ENCODE measurements at places on chromosomes 12 and 14.

DNA sequence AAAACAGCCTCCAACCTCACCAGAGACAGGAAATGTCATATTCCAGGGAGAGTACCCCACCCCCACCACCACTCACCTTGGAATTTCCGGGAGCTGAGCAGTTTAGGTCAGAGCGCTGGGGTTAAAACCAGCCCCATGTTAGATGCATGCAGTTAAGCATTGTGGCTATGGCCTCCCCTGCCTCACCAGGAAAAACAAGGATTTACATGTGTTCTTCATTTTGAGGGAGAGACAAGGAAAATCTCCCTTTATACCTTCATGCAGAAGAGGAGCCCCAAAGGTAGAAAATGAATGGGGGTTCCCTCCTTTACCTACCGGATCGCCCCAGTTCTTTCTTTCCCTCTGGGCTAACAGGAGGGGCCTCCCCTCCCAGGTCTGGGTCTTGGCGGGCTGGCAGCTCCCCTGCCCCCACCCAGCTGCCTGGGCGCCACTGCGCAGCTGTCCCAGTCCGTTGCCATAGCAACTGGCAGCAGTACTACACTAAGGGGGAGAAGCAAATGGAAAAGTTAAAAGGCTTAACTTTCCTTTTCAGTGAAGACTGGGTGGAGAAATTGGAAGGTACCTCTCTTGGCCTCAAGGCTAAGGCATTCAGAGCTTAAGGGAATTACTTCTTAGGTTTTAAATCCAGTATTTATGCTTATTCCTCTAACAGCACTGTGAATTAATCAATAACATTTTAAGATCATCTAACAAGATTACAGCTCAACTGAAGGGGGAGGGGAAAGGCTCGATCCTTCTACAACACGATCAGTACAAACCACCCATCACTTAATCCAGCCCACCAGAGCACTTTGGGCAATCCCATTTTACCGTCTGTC is 20.5 kb downstream of the CBX5 start:
- peak; percentile 98 for DNase-seq

DNA sequence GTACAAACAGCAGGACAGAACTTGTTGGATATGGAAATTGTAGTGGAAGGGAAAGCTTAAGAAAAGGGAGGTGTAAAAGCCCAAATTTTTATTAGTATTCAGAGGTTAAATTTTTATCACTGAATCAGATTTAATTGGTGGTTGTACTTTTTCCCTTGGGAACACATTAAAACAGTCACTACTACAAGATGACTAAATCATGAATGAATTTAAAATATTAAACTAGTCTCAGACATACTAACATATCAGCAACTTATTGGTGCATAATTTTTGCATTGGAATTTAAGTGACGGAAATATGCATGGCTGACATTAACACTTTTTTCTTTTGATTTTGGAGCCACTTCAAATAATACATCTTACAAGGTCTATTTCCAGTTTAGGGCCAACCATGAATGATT is 27.6 kb downstream of the SAMD4A start:
- no peak for DNase-seq

GRCh38 chr12:128509170-128509569 is 242.2 kb downstream of the TMEM132C start:
- DNase-seq, result no peak

DNA sequence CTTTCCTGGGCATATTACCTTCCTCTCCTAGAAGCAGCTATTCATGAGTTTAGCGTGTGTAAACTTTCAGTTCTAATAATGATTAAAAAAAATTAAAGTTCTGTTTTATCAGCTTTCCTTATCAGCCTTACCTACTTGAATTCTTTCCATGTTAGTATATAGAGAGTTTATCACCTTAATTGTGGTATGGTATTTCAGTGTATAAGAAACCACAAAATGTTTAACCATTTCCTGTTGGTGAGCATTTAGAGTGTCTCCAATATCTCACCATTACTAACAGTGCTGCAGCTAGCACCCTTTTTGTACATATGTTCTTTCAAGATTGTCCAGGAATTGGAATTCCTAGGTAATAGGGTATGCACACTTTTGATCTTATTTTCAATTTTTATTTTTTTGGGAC is 89.5 kb downstream of the FBXO33 start:
- DNase-seq, result no peak

- DNase-seq, result peak; percentile 69
Measured at GRCh38 chr12:53115891-53116648, 12.8 kb downstream of the SOAT2 start.

DNA sequence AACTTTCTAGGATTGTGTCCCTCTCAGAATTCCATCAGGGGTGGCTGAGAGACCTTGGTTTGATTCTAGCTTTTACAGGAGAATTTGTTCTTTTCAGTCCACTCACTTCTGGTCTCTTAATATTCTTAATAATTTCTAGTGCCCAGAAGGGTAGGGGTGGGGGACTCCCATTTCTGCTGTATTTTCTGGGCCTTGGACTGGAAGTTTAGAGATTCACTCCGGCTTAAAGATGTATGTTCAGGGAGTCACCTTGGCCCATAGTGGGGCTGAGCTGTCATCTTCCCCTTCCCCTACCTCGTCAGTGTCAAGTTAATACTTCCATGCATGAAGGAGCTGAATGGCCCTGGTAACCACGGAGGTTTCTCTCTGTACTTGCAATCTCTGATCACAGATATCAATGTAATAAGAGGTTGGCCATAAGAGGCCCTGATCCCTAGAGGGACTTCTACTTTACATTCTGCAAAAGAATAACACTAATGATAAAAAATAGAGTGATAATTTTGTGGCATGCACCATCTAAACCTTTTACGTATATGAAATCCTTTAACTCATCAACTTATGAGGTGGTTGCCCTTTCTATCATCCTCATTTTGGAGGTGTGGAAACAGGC is 6.7 kb downstream of the KRT81 start:
- no peak for DNase-seq

DNA sequence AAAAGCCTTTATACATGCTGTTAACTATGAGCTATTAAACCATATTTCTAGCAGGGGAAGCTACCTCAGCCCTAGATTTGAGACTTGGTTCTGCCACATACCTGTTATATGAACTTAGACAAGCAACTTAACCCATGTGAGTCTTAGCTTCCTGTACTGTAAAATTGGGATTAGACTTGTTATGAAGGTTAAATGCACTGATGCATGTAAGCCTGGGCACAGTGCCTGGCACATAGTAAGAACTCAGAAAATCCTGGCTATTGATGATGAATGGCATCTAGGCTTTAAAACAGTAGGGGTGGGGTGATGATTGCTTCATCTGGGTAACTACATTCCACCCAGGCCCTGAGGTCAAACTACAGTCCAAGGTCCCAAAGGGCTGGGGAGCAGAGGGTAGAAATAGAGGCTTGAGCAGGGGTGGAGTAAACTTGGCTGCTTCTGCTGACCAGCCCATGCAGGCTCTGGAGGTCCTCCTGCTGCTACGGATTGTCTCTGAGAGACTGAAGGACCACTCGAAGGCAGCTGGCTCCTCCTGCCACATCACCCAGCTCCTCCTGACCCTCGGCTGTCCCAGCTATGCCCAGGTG is 11.3 kb downstream of the ESPL1 start:
- no peak for DNase-seq

DNA sequence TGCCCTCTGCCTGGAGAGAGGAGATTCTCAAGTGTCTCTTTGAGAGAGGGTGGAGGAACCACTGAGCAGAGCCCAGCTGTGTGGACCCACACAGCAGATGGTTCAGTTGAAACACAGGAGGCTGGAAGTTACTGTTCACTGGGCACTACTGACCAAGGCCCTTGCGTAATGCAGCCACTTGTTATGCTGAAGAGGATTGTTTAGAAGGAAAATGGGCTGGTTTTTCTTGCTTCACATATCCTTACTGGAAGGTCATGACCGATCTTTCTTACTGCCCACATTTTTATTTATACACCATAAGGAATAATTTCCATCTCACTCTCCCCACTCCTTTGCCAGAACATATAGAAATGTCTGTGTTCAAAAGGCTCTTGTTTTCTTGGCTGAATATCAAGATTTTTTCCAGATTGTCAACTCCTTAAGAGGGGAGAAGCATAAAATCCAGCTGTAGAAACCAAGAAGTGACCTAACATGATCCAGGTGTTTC is 375.1 kb upstream of the DDHD1 start:
- peak; percentile 52 for DNase-seq

GRCh38 chr12:121801595-121802484 is 2.0 kb upstream of the SETD1B start:
- DNase-seq, result peak; percentile 44

DNA sequence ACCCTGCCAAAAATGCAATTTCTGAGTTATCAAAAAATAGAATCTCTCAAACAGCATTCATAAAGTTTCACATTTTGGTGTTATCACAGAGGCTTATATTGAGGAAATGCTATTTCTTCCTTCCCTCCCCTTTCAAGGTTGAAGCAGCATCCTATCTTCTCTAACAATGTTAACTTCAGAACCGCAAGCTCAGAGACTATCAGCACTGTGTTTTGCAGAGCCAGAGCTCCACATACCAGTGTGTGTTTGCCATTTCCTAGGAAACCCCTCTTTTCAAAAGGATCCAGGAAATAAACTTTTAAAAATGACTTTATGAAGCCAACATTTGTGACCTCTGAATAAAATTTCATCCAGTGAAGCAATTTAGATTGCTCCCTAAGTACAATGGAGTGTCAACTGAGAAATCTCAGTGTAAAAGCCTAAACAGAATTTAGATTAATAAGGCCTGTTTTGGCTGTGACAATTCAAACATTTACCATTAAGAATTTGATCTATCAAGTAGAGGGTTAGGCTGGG is 332.6 kb downstream of the NOVA1 start:
- no peak for DNase-seq

- DNase-seq, result peak; percentile 54
Measured at GRCh38 chr12:50186681-50187080, 19.5 kb upstream of the CERS5 start.

DNA sequence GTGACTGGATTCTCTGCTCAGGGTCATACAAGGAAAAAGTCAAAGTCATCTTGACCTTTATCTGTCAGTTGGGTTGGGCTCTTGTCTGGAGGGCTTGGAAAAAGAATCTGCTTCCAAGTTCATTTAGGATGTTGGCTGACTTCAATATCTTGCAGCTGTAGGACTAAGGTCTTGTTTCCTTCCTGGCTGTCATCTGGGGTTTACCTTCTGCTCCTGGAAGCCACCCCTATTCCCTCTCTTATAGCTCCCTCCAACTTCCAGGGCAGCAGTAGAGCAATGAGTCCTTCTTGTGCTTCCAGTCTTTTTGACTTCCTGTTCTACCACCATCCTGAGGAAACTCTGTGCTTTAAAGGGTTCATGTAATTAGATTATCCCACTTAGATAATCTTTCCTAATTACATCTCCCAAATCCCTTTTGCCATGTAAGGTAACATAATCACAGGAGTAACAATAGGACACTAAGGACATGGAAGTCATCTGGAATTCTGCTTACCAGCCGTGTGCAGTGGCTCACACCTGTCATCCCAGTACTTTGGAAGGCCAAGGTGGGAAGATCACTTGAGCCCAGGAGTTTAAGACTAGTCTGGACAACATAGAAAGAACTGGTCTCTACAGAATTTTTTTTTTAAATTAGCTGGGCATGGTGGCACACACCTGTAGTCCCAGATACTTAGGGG is 170.7 kb upstream of the KITLG start:
- no peak for DNase-seq

DNA sequence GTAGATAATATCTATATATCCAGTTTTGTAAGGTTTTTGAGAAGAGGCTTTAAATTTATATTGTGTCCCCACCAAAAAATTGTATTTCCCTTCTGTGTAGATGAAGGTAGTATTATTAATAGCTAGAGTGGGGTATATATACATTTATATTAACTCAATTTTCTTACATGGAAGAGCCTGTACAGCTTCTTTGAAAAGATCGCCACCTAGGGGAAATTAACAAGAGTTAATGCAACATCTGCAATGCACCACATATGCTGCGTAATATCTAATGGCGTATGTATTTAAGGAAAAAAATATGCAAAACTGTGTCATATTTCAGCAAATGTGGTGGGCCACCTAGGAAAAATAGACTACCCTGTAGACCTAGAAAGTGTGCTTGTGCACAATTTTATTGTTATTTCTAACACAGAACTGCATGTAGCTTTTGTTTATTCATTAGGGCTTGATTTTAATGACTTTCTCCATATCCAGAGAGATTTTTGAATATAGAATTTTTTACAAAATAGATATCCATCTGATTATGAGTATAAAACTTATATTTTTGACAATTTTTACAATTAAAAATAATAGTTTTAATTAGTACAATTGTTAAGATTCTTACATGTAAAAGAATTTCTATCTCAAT is 14.0 kb downstream of the CCER1 start:
- DNase-seq, result peak; percentile 73

DNA sequence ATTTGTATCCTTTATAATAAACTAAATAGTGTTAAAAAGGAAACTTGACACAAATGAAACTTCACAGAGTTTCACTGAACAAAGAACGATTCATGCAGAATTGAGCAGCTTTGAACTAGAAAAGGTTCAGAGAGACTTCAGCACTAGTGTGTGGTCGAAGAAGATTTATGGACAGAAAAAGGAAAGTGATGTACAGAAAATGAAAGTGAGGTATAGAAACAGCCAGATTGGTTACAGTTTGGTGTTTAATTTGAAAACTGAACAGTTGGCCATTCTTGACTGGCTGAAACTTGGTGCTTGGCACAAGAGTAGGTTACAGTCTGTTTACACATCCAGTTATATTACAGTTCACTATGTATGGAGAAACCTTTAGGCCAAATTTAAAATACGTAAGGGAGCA is 207.1 kb downstream of the GALC start:
- DNase-seq, result no peak

GRCh38 chr12:128909653-128910052 is 56.4 kb downstream of the GLT1D1 start:
- DNase-seq, result no peak

GRCh38 chr12:4603421-4603820 is 41.4 kb downstream of the DYRK4 start:
- no peak for DNase-seq

DNA sequence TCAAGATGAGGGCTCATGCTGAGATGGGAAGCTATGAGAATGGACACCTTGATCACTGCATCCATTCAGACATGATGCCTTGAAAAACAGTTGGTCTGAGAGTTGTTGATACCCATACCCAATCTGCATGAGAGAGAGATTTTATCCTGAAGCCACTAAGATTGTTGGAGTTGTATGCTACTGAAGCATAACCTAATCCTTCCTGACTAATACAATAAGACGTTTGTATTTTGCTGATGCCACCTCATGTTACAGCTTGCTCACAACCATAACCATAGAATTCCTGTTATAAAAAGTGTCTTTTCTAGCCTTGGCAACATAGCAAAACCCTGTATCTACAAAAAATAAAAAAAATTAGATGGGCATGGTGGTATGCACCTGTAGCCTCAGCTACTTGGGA is 12.7 kb upstream of the SERPINA1 start:
- DNase-seq, result no peak

GRCh38 chr12:131151558-131152345 is 198.0 kb downstream of the ADGRD1 start:
- DNase-seq, result no peak

GRCh38 chr12:129446696-129447095 is 457.1 kb downstream of the TMEM132D start:
- DNase-seq, result peak; percentile 12

- no peak for DNase-seq
Measured at GRCh38 chr12:57765003-57765697, 1.7 kb downstream of the CYP27B1 start.

GRCh38 chr12:6540181-6540877 is 6.0 kb downstream of the GAPDH start:
- DNase-seq, result peak; percentile 89
